Activated CD4-positive, alpha-beta T cell treated with anti-CD3 and anti-CD28 coated beads for 1 hour (primary cell): ENCODE measurements at places on chromosomes 6 and 20.

DNA sequence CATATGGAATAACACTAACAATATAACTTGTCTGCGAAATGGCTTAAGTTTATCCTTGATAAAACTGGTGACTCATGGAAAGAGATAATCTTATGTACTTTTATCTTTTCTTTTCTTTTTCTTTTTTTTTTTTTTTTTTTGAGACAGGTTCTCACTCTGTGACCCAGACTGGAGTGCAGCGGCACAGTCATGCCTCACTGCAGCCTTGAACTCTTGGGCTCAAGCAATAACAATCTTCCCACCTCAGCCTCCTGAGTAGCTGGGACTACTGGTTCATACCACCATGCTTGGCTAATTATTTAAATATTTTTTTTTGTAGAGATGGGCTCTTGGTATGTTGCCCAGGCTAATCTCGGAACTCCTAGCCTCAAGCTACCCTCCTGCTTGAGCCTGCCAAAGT lies 68.1 kb upstream of the SCGN start:
- no peak for DNase-seq

DNA sequence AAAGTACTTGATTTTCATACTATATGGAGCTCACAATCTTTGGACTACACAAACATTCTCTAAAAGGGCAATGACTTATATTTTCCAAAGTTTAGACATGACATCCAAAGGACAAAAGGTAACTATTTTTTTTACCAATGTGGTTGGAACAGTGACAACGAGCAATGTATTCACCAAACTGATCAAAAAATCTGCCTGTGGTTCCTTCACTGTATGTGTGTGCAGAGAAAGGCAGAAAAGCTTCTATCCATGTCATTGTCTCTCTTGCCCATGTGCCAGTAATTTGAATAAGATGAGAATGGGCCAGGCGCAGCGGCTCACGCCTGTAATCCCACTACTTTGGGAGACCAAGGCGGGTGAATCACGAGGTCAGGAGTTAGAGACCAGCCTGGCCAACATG lies 25.5 kb downstream of the MCUR1 start:
- no peak for DNase-seq

GRCh38 chr20:20265210-20265609 lies 102.7 kb upstream of the INSM1 start:
- no peak for DNase-seq

- no peak for DNase-seq
Measured at GRCh38 chr20:59163631-59164530, at the start of gene ZNF831. Gene ZNF831 (plus strand): TSS chr20:59163821. CDS start chr20:59191020, 27,199 bp downstream.

DNA sequence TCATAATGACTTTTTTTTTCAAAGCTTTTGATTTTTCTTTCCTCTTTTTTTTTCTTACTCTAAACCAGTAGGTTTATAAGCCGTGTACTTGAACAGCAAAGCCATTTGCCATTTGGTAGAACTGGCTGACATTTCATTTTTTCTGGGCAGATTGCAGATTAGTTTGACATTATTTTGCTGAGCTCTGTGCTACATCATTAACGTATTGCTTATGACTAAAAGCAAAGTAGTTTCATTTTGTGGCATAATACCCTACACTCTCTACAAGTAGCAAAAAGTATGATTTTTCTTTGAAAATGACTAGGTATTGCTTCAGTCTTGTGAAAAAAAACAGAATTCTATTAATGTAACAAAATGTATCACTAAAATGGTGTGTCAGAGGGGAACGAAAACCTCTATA lies 141.3 kb downstream of the GRIK2 start:
- no peak for DNase-seq
